ENCODE measurements at places on chromosomes 16 and 17.
A peak's percentile ranks its signal among the peaks of the same experiment; 100 is the strongest.

DNA sequence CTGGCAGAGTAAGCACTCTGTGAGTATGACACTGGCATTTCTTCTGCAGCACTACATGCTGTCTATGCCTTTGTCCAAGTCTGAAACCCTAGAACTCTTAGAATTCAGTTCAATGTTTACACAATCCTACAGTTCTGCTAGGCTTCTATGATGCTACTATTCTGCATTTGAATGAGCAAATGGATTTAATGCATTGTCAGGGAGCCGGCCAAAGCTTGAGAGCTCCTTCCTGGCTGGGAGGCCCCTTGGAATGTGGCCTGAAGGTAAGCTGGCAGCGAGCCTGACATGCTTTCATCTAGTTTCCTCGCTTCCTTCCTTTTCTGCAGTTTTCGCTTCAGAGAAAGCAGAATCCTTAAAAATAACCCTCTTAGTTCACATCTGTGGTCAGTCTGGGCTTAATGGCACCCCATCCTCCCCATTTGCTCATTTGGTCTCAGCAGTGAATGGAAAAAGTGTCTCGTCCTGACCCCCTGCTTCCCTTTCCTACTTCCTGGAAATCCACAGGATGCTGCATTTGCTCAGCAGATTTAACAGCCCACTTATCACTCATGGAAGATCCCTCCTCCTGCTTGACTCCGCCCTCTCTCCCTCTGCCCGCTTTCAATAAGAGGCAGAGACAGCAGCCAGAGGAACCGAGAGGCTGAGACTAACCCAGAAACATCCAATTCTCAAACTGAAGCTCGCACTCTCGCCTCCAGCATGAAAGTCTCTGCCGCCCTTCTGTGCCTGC, at the start of gene CCL2:
Gene CCL2, plus strand, starts transcription at position 635 of the 730 bp plus-strand sequence. Its CDS starts 65 bp downstream, at position 700.
- DNase-seq, result peak; percentile 63

DNA sequence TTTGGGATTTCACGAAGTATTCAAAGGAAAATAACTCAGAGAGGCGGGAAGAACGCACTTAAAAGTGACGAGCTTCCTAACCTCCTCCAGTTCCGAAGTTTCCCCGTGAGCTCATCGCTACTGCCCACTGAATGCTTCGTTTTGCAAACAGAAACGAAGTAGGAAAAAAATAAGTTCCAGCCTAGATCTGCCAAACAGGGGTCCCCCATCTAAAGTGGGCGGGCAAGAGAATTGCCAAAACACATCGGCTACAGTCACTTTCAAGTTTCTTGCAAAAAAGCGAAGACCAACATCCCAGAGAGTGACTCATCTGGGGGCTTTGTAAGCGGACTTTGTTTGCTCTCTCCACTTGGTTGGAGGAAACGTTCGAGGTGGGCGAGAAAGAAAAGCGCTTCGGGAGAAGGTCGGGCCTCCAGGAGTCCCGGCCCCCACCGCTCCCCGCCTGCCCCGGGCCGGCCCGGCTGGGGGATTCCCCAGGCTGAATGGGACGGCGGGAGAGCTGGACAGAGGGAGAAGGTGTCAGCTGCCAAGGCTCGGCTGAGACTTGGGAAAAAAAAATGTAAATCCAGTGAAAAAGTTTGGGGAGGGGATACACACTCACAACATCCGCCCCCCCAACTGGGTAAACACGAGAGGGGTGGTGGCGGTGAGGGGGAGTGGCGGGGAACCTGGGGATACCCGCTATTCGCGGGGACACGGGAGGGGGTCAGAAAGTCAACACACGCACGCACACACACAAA, 1.0 kb downstream of the VEZF1 start:
- peak; percentile 65 for DNase-seq

DNA sequence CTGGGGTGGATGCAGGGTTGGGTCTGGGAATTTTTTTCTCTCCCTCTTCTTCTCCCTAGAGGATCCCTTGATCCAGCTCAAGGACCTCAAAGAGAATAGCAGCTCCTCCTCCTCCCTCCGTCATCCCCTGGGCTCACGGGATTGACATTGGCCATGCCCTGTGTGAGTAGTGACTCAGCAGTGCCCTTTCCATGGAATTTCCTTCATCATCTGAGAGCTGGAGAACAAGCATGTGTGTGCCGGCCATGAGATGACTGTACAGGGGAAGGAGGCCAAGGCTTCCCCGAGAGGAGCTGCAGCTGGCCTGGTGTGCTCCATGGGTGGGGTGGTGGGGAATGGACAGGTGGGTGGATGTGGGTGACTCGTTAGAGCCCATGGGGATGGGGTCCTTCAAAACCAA, 8.9 kb upstream of the WSCD1 start:
- no peak for DNase-seq

DNA sequence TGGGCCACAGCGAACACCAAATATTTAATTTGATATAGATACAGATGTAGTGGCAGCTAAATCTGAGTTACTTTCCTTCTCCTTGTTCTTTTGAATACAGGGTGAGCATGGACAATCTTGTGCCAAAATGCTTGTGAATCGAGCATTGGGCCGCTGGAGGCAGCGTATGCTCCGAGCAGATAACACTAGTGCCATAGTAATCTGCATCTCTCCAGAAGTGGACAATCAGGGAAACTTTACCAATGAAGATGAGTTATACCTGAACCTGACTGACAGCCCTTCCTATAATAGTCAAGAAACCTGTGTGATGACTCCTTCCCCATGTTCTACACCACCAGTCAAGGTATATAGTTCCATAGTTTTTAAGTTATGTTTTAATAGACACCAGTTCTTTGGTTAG, 21.2 kb upstream of the BCAS3 start:
- DNase-seq, result no peak

DNA sequence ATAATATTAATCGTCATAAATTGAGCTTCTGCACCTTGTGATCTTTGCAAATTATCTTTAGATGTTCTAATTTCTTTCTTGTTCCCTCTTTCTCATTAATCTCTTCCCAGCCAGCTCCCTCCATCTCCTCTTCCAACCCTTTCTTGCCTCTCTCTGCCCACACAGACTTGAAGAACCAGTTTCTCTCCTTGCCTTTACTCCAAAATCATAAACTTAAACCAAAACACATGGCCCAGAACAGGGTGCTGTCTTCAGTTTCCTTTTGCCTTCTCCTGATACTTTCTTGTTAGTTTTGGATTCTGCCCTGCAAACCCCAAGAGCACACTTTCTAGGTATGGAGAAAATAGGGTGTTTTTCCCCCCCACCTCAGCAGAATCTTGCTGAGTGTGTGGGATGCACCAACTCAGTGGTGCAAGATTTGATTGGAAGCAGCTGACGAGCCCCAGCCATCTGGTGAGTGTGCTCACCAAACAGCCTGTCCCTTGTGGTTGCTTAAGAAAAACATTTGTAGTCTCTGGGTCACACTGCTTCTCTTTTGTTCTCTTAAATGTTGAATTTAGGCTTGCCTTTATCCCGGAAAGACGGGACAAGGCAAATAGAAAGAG, 175.8 kb upstream of the MAF start:
- no peak for DNase-seq
